ENCODE measurements at places on chromosomes 1 and 21.
A peak's percentile ranks its signal among the peaks of the same experiment; 100 is the strongest.

- no peak for DNase-seq
Measured at GRCh38 chr1:111320066-111320879, 29.6 kb downstream of the CHIA start.

DNA sequence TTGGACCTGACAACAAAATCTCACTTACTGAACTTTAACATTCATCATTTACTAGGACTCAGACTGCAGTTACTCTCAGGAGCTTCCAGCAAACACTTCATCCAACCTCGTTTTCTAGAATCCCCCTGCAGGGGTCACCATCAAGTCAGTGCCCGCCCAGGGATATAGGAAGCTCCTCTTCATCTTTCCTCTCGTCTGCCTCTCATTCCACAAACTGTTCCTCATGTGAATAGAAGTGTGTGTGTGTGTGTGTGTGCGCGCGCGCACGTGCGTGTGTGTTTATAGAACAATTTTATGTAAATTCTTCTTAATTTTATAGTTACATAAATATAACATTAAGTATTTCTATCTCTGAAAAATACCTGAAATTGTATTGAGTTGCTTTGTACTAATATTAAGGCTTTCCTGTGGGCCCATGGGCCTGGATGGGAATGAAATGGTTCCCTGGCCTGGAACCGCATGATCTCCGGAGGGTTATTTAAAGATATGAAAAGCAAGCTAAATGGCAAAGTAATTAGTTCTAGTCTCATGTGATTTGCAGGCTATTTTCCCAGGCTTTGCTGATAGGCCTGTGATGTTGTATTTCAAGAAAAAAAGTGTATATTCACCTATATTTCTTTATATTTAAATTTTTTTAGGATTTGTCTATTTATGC, 21.7 kb upstream of the ABCD3 start:
- DNase-seq = no peak

DNA sequence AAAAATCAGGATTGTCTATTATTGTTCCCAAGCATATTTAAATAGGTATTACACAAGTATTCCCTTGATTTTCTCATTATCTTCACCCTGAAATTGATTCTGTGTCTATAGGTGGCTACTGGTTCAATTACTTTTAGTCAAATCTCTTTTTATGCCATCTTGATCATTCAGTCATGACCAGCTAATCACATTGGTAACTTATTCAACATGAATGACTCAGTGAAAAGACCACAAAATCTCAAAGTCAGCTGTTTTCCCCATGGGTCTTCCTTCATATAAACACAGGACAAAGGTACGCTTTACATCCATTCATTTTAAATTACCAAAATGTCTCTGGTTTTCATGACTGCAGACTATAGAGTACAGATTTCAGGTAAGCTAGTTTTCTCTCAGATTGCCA, 23.7 kb upstream of the NRIP1 start:
- DNase-seq = no peak

- DNase-seq = no peak
Measured at GRCh38 chr1:175715742-175716141, 27.7 kb downstream of the TNR start.

- DNase-seq = no peak
Measured at GRCh38 chr1:56450004-56450666, 129.2 kb downstream of the PLPP3 start.

DNA sequence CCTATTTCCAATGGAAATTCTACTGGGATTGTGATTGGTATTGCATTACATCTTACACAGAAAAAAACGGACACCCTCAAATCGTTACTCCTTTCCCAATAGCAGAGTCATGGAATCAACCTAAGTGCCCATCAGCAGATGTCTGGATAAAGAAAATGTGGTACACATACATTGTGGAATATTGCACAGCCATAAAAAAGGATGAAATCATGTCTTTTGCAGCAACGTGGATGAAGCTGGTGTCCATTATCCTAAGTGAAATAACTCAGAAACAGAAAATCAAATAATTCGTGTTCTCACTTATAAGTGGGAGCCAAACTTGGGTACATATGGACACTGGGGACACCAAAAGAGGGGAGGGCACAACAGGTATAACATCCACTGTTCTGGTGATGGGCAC, 14.3 kb downstream of the HMGN1 start:
- no peak for DNase-seq

- DNase-seq = no peak
Measured at GRCh38 chr21:15204140-15204969, 139.6 kb upstream of the NRIP1 start.

- no peak for DNase-seq
Measured at GRCh38 chr1:3846541-3846940, 10.5 kb downstream of the CEP104 start.

- DNase-seq = no peak
Measured at GRCh38 chr1:21340230-21340945, 50.1 kb upstream of the ECE1 start.

DNA sequence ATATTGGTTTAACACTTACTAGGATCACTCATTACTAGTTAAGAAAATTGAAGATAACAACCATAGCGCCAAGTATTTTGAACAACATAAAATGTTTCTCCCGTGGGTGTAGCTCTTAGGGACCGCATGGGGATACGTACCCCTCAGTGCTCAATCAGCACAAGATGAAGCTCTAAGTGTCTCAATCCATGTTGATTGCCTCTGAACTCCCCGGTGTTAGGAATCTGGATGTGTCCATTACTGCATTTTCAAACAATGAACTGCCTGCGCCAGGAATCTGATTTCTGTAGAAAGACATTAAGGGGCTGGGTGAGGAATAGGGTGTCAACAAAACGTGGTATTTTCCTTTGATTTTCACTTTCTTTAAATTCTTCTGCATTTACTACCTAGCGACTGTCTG, 100.2 kb downstream of the LMO4 start:
- DNase-seq = no peak

DNA sequence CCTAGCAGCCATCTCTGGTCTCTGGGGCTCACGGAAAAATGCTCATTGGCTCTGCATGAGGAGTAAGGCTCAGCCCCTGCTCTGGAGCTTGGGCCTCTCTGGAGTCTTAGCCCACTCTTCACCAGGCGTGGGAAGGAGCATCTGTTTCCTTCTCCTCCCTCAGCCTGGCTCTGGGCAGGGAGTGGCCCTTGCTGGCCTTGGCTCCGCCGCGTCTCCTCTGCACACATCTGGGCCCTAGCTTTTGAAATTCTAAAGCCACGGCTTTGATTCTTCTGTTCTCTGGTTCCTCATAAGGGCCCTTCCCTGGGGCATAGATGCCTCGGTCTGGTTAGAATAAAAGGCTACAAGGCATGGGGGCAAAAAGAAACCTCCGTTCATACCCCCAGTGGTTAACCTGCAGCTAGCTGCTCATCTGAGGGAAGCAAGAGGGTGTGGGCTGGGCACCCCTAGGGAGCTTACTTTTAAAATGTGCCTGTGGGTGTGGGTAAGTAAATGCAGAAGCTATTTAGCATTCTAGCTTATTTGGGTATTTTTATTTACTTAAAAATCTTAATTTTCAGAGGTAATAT, 145.6 kb downstream of the CAMTA1 start:
- DNase-seq = no peak

- no peak for DNase-seq
Measured at GRCh38 chr1:216904471-216904870, 181.2 kb upstream of the ESRRG start.

DNA sequence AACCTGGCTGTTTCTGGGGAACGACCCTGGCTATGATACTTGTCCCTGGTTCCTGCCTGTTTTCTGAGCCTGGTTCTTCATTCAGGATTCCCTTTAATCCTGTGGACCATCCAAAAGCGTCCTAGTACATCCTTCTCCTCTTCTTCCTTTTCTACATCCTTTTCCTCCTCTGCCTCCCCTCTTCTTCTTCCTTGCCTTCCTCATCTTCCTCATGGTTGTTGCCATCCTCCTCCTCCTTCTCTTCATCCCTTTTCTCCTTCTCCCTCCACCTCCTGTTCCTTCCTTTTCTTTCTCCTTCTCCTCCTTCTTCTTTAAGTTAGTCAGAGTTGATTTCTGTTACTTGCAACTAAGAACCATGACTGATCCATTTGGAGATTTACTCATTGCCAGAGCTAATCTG, 197.8 kb downstream of the FOXD2 start:
- no peak for DNase-seq

GRCh38 chr1:89195476-89195875, 3.3 kb downstream of the GBP4 start:
- no peak for DNase-seq

DNA sequence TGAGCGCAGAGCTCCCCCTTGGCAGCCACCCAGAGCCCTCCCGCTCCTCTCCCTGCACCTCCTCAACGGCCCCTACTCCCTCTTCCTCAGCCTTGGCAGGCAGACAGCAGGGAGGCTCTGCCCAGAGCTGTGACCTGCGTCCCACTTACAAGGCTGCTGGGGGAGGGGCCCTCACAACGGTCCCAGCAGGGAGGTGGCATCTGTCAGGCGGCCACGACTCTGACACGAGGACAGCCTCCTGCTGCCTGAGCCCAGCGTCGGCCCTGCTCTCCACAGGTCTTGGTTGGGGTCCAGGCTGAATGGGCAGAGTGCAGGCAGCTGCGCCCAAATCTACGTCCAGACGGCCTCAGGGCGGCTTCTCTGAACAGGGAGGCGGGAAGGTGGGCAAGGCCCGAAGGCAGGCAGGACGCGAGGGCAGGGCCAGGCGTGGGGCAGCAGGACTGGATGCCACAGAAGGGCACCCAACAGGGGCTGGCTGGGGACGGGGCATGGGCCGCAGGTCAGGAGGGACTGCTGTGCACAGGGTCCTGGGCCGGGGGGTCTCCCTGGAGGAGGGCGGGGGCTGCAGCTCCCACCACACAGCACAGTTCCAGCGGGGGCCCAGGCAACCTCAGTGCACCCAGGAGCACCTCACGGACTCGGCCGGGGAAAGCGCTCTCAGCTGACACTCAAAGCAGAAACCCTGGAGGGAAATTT, 7.5 kb downstream of the SLC19A1 start:
- DNase-seq = no peak

DNA sequence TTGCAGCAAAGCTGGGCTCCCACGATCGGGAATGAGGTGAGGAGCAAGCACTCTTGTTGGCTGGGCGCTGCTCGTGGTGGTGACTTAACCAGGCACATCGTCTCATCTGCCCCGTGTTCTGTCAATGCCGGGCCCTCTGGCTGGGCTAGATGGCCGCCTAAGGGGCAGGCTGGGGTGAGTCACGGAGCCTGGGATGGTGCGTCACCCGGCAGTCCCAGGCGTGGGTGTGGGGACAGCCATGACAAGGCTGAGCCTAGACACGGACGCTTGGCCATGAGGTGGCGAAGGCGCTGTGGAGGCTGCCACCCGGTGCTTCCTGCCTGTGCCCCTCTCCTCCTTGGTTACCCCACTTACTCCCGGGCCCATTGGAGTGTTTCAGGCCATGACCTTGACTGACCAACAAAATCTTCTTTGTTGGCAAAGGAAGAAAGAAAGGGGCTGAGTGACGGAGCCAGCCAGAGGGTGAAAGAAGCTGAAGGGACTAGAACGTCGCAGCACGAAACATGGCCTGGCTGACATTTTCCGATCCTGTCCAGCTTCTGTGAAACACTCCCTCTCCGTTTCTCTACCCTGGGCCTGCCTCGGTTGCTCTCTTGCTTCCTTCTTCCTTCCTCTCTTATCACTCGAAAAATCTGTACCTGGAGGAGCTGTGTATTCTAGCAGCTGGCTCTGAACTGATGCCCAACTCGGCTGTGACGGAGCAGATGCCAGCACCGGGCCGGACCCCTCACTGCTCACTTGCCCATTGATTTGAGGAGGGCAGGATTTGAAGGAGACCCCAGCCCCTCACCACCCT, 596 bp downstream of the CD247 start:
- DNase-seq = peak; percentile 83

DNA sequence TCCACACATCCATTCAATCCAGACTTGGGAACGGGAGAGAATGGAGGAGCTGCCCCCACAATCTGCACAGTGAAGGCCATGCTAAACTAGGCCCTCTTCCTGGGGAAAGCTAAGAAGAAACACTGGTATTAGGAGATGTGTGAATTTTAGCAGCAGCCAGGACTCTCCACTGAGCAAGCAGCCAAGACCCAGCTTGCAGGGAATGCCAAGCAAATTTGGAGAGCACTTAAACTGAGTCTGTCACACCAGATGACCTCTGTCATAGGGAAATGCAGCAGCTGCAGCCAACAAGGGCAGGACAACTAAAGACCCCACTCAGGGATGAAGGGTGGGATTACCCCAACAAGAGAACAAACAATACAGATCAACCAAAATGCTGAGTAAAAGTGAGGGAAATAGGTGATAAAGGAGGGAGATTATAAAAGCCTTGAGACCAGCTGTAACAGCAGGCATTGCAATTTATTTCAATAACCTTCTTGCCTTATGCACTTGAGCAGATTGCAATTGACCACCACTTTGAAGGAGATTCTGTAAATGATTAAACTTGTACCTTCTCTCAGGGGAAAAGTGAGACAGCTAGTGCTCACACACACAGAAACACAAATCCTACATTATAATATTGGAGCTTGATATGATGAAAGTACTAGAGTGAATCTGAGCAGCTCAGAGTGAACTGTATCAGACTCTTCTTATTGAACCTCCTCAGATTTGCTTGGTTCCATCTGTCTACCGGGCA, 2.5 kb upstream of the CLCA1 start:
- no peak for DNase-seq

DNA sequence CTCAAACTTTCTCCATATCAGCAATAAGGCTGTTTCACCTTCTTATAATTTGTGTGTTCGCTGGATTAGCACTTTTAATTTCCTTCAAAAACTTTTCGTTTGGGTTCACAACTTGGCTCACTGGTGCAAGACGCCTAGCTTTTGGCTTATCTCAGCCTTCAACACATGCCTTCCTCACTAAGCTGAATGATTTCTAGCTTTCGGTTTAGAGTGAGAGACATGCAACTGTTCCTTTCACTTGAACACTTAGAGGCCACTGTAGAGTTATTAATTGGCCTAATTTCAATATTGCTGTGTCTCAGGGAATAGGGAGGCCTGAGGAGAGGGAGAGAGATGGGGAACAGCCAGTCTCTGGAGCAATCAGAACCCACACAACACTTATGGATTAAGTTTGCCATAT, 41.2 kb upstream of the IFNLR1 start:
- DNase-seq = no peak

DNA sequence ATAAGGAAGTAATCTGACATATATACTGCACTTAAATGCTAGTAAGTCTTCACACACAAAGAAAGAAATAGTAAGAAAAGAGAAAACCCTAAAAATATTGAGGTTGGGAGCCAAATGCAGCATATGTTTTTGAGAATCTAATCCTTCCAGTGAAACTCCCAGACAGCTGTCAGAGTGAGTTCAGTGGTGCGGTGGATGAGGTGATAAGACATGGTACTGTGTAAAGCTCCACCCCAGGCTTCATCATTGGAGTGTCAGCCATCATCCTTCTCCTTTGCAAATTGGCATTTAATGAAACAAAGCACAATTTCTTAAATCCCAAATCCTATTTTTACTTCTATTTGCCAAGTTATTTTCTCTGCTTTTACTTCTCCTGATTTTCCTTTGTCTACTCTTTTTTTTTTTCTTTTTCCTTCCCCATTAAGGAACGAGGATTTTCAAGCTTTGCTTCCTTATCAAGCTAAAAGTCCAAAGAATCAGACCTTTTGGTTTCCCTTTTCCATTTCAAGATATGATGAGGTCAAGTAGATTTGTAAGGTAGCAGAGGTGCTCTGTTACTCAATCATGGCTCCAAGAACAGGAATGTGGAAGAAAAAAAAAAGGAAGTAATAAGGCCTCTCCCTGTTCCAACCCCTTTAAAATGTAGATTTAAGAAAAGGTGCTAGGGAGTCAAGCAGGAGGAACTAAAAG, 343.3 kb downstream of the SETD4 start:
- DNase-seq = no peak

Data from CD4-positive, alpha-beta T cell treated with Interleukin-10 for 1 hour (primary cell).